Stimulated activated CD8-positive, alpha-beta memory T cell treated with anti-CD3 and anti-CD28 coated beads, Interleukin-2, amount 100 ng/mL, for 48 hours (primary cell): ENCODE measurements at places on chromosomes 7 and 10.

DNA sequence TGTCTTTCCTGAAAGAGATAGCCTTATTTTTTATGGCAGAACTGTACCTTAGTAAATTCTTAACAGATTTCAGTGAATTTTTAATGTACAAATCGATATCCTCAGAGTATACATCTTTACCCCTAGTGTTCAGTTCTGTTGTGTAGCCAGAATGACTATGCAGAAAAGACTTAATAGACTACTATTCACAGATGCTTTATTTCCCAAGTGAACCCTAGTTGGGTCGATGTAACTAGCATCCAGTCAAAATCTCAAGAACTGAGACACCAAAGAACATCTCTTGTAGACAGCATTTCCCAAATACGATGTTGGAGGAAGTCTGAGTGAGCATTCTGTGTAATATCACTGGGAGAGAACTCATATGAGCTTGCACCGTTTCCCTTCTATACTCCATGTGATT, 1.5 kb downstream of the AKR1C3 start:
- DNase-seq, result no peak

DNA sequence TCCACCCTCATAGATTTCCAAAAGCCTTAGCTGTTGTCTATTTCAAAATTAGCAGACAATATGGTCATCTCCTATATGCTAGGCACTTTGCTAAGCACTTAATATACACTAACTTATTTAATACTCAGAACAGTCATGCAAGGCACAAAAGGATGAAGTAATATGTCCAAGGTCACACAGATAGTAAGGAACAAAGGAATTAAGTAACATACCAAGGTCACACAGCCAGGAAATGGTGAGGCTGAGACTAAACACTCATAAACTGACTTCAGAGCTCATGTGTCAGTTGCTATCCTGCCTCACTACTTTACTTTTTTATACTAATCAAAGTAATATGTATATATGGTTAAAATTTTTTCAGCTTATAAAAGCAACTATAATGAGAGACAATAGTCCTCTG, 23.6 kb upstream of the HIBADH start:
- no peak for DNase-seq

GRCh38 chr7:93327006-93327633, 95.0 kb downstream of the VPS50 start:
- DNase-seq, result no peak

DNA sequence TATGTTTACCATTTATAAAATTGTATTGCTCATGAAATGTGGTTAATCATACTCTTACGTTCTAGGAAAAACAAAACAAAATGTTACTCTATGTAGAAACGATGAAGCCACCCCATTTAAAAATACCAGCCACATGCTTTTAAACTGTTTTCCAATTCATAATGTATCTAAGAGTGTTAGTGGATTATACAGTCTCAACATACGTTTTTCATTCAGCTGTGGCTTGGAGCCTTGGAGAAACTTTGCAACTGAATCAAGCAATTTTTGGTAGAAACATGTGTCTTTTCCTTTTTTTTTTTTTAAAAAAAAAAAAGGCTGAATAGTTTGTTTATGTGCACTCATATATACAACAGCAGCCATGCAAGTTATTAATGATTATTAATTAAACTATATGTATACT, 378.0 kb upstream of the SEMA3D start:
- no peak for DNase-seq

- DNase-seq, result no peak
These were observed 75.7 kb upstream of the NANOS1 start for GRCh38 chr10:118953598-118954393.

GRCh38 chr7:70887186-70887585, 244.8 kb upstream of the GALNT17 start:
- no peak for DNase-seq

- DNase-seq, result no peak
These were observed 28.0 kb downstream of the TMEM270 start for GRCh38 chr7:73888959-73889358.

- no peak for DNase-seq
These were observed 50.0 kb upstream of the FAM20C start for GRCh38 chr7:142248-142941.

DNA sequence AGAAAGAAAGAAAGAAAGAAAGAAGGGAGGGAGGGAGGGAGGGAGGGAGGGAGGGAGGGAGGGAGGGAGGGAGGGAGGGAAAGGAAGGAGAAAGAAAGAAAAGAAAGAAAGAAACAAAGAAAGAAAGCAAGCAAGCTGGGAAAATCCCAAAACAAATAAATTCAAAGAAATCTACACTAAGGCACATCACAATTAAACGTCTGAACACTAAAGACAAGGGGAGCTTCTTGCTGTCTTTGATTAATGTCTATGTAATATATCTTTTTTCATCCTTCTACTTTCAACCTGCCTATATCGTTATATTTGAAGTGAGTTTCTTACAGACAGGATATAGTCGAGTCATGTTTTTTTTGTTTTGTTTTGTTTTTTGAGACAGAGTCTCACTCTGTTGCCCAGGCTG, 28.3 kb upstream of the EBF3 start:
- no peak for DNase-seq

DNA sequence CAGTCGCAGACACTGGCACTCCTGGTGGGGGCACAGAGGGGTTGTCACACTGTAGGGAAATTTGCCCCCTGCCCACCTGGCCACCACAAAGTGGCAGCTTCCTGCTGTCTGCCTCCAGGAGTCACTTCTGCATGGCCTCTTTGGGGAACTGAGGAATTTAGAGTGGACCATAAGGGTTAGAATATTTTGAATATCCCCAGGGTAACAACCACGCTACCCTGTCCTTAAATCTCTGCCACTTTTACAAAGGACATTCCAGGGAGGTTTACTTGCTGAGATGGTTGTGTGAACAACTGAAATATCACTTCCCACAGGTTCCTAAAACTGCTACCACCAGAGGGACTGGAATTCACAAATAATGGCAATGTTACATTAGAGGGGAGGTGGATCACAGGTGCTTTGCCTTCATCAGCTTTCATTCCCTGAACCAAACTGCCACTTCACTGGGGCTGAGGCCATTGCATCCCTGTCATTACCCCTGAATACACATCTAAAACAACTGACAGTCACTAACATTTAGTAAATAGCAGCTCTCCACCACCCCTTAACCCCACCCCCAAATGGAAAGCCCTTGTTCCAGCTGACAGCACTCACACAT, 88.1 kb upstream of the IFRD1 start:
- no peak for DNase-seq

- no peak for DNase-seq
These were observed 265.9 kb upstream of the NRP1 start for GRCh38 chr10:33600381-33600780.
